ENCODE measurements at places on chromosomes 2 and 18. TPM values are rescaled to one million over a fixed set of nuclear protein-coding genes. Genes with fewer than 3 reads are reported as not detected.

- H3K4me1 ChIP-seq: no peaks in the 10 kb centered on the region
- DNase-seq: no peak
- H3K4me3 ChIP-seq: no peak overlapping the region
- H3K27ac ChIP-seq: no peak overlapping the region
- no peaks in the 10 kb centered on the region for H3K36me3 ChIP-seq
- peaks cover 44% of the 10 kb centered on the region for H3K27me3 ChIP-seq
These were observed 10.8 kb upstream of the SDC1 start for GRCh38 chr2:20235655-20236305.

GRCh38 chr2:182132605-182133004, 147.0 kb downstream of the PPP1R1C start:
- no peaks in the 10 kb centered on the region for H3K4me1 ChIP-seq
- H3K27me3 ChIP-seq: peaks cover 2% of the 10 kb centered on the region
- H3K4me3 ChIP-seq: no peak overlapping the region

Gene CIB4
- not detected for total RNA-seq

DNA sequence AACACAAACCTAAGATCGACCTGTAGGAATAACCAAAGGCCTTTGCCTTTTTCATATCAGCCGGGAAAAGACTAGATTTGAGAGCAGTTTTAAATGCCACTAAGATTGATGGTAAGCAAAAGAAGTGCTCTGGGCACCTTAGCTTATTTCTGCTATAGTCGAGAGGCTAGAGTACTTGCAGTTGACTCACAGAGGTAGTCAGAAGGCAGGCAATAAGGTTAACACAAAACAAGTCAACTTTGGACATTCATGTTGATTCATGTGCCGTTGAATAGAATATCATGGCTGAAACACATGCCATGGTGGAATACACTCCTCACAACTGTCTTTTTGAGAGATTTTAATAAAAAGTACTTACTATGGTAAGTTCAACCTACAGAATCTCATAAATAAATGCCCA, 507.6 kb downstream of the ZEB2 start:
- no peaks in the 10 kb centered on the region for H3K27me3 ChIP-seq
- H3K36me3 ChIP-seq: no peaks in the 10 kb centered on the region
- no peaks in the 10 kb centered on the region for H3K4me1 ChIP-seq
- H3K4me3 ChIP-seq: no peak overlapping the region
- no peak for DNase-seq
- no peak overlapping the region for H3K27ac ChIP-seq

Gene CD226
- 126 TPM for total RNA-seq

Data from activated CD4-positive, alpha-beta T cell treated with anti-CD3 and anti-CD28 coated beads, Interleukin-2, amount 10 ng/mL, durations not matched to agents 7 days and 5 days (primary cell).